ENCODE measurements at places on chromosomes 2 and 18. TPM values are rescaled to one million over a fixed set of nuclear protein-coding genes. Genes with fewer than 3 reads are reported as not detected.

DPY30 gene
- polyA plus RNA-seq, result 114 TPM

CXCR4 gene
- 45.7 TPM for polyA plus RNA-seq

EN1 gene
- polyA plus RNA-seq, result not detected

CFC1 gene
- polyA plus RNA-seq, result not detected

CTAGE1 gene
- polyA plus RNA-seq, result 0.06 TPM

PDE11A gene
- 6.7 TPM for polyA plus RNA-seq

SKOR2 gene
- not detected for polyA plus RNA-seq

ATP6V1C2 gene
- polyA plus RNA-seq, result 4.8 TPM

IL37 gene
- 0.40 TPM for polyA plus RNA-seq

RGPD3 gene
- polyA plus RNA-seq, result 0.67 TPM

RAX gene
- polyA plus RNA-seq, result not detected

TEKT4 gene
- polyA plus RNA-seq, result 0.23 TPM
